DMS79 treated with DMSO at 0.1 percent for 48 hours (cell line): ENCODE measurements at places on chromosomes 3 and 15.

DNA sequence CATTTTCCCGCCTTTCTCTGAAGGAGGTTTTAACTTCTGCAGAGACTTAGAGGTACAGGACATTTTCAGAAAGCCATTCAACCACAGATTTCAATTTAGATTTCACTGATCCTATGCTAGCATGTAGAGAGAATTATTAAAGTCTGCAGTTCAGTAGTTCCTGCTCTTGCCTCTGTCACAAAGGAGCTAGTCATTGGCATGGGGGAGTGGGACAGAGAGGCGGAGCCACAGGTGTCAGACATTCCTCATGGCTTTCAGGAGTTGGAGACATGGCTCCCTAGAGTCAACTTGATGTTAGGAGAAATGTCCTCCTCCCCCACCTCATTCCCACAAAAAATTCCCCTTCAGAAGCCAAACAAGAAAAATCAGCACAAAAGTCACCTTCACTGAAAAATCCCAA, 66.0 kb upstream of the SIAH2 start:
- no peak for DNase-seq

DNA sequence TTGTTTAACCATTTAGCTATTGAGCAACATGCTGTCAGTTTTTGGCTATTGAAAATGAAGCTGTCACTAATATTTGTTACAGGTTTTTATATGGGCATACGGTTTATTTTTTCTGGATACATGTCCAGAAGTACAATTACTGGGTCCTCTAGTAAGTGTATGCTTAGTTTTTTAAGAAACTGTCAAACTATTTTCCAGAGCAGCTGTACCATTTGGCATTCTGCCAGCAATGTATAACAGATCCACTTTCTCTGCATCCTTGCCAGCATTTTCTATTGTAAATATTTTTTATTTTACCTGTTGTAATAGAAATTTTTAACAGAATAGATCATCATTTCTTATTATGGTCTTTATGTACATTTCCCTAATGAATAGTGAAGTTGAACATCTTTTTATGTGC, 658.8 kb downstream of the EDEM1 start:
- DNase-seq, result no peak

DNA sequence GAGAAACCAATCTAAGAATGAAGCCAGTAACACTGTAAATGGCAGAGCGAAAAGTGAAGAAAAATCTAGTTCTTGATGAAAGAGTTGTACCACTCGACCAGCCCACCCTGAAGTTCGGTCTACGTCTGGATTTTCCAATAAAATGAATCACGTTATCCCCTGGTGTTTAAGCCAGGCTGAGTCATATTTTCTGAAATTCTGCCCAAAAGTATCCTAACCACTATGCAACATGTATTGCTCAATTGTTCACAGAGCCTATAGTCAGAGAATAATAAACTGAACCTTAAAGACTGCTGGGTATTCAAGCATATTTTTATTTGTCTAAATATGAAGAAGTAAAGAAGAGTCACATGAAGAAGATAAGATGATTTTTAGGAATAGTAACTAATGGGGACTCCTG, 245.7 kb downstream of the FGF12 start:
- DNase-seq, result no peak

DNA sequence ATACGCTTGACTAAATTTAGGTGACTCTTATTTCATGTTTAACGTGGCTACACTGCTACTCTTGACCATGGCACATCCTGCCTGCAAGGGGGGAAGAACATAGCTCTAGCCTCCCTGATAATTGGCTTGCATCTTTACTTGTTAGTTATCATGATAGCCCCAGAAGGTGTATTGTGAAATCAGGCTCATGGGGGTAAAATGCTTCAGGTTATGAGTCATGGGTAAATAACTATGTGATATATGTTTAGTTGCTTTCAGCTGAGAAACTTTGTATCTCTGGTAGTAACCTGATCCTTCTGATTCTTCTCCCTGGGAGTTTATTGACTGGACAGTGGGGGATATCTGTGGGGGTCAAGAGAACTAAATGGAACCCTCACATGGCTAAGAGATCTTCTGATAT, 660.8 kb upstream of the UBE2E2 start:
- no peak for DNase-seq
